ENCODE measurements at places on chromosomes 11 and 22.
A peak's percentile ranks its signal among the peaks of the same experiment; 100 is the strongest.

GRCh38 chr11:123303924-123304323 lies 108.9 kb upstream of the CLMP start:
- DNase-seq, result no peak

GRCh38 chr22:16955678-16956210 lies 52.3 kb downstream of the GAB4 start:
- DNase-seq, result peak; percentile 49

DNA sequence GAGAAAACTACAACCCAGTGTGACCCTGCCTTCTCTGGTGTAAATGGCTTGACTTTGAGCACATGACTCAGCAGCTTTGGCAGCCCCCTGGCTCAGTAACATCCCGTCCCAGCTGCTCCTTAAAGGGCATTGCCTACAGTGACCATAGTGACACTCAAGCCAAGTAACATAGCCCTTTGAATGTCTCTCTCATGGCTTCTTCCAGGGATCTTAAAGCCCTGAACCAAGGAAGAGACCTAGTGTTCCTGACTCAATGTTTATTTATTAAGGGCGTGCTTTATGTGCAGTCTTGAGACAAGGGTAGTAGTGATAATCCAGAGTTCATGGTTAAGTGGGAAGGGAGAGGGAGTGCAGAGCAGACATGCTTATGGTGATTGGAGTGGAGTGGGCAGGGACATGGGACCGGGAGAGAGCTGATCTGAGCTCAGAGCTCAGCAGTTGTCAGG lies 125.7 kb downstream of the PARVA start:
- DNase-seq, result no peak

- peak; percentile 32 for DNase-seq
Measured at GRCh38 chr11:110447897-110448745, 18.4 kb downstream of the FDX1 start.

- peak; percentile 1 for DNase-seq
Measured at GRCh38 chr22:48757985-48758561, 1069.6 kb downstream of the BRD1 start.

DNA sequence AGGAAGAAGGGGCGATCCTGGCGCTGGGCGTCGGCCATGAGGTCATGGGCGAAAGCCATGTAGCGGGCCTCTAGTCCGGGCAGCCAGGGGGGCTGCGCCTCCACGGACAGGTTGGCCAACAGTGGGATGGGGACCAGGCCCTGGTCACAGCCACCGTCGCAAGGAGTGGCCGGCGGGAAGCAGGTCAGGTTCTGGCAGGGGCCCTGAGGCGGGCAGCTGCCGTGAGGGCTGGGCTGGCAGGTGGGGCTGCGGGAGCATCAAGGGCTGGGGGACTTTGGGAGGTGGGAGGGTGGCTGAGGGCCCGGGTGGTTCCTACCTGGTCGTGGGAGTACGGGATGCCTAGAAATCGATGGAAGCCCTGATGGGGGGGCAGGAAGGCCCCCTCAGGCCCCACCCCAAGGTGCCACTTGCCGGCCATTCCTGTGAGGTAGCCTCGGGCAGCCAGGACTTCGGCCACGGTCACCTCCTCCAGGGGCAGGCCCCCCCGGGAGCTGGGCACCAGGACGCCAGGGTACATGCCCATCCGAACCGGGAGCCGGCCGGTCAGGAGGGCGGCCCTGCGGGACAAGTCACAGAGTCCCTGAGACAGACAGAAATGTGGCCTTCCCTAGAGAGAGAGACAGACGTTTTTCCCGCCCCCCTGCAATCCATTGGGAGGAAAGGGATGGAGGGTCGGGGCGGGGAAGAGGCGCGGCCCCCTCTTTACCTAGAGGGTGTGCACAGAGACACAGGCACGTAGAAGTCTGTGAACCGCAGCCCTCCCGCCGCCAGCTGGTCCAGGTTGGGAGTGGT lies 906 bp downstream of the ARSA start:
- no peak for DNase-seq

- no peak for DNase-seq
Measured at GRCh38 chr11:127205688-127206217, 205.2 kb upstream of the KIRREL3 start.

DNA sequence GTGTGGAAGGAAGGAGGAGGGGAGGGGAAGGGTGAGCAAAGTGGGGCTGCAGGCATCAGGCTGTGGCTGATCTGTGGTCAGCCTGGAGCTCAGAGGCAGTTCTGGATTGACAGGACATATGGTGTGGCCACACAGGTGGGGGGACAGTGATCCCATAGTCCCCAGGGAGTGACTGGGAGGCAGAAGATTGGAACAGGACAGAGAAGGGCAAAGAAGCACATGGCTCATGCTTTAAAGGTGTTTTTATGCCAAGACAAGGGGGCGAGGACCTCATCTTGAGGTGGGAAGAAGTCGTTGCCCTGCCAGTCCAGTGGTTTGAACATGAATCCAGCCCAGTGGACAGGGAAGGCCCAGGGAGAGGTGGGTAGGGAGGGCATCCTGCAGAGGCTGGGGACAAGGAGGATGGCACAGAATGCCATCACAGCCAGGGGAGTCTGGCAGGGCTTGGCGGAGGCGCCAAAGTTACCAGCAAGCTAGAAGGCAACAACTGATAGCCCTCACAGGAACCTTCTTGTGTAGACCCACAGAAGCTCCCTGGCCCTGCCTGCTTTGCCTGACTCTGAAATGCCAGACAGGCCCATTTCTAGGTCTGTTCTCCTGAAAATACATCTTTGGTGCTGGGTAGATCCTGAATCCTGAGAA lies 3.1 kb downstream of the BET1L start:
- DNase-seq, result no peak

DNA sequence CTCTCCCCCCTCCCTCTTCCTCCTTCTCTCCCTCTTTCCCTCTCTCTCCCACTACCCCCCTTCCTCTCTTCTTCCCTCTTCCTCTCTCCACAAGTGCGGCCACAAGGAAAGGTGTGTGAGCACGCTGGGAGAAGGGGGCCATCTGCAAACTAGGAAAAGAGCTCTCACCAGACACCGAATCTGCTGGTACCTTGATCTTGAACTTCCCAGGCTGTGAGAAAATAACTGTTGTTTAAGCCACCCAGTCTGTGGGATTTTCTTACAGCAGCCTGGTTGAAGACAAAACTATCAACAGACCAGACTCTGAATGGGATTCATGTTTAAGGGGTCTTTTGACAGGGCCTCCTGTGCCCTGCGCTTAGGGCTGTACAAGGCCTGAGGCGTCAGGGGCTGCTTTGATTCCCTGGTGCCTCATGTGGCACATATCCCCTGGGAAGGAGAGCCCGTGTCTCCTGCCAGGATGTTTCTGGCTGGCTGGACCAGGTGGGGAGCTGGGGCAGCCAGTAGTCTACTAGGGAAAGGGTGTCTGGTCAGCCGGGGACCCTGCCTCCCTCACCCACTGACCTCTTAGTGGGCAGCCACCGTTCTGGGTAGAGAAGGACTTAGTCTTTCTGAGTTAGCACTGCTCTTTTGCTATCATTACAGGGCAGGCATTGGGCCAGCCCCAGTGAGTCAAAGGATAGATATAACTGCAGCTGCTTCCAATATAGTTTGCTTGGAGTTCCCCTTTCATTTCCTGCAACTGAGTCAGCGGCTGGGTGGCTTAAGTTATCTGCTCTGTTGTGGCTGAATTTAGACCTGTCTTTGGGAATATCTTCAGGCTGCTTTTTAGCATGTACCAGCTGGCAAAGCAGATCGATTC lies 6.2 kb downstream of the PANX1 start:
- peak; percentile 89 for DNase-seq

GRCh38 chr22:32819120-32819519 lies 17.6 kb downstream of the TIMP3 start:
- no peak for DNase-seq

GRCh38 chr22:43390872-43391271 lies 20.9 kb upstream of the MPPED1 start:
- no peak for DNase-seq

DNA sequence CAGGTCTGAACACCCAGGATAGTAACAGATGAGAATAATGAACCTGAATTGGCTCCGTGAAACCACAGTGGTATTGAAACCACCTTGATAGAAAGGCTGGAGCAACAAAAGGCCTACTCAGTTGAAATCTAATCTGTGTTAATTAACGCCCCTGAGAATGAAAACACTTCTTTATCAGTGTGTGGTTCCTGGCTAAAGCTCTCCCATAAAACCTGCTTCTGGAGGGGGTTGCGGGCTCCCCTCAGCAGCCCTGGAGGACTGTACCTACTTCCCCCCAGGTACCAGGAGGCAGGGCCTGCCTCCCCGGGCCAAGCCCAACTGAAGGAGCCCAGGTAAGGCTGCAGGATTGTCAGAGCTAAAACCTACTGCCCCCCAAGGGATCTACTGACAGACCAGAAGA lies 54.6 kb downstream of the PLEKHA7 start:
- DNase-seq, result no peak

GRCh38 chr11:122584670-122585069 lies 70.9 kb upstream of the UBASH3B start:
- DNase-seq, result no peak

- no peak for DNase-seq
Measured at GRCh38 chr11:46072172-46072964, 48.9 kb downstream of the PHF21A start.

DNA sequence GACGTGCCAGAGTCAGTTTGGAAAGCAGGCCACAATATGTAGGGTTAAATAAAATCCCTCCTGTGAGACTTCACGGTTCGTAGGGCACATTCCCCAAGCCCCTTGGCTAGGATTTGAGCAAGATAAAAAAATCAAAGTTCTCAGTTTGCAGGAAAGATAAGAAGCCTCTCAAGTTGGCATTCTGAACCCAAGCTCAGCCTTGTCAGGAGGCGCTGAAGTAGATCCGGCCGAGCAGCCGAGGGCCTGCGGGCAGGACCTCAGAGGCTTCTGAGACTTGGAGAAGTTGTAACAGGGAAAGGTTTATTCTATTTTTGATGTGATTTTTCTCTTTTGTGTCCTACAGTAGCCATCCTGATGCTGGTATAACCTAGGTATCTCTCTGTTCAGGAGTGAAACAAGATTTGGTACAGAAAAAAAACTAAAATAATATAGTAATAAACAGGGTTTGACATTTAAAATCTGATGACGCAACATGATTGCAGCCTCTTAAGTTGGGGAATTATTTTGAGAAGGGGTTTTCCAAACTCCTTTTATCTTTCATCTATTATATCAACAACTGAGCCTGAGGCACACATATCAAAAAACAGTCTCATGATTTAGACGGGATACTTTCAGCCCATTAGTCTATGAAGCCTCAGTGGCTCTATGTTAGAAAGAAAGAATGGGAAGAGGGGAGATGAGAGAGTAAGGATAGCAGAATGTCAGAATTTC lies 10.1 kb downstream of the PATE2 start:
- no peak for DNase-seq

- DNase-seq, result no peak
Measured at GRCh38 chr11:125173556-125173955, 9.0 kb downstream of the PKNOX2 start.

DNA sequence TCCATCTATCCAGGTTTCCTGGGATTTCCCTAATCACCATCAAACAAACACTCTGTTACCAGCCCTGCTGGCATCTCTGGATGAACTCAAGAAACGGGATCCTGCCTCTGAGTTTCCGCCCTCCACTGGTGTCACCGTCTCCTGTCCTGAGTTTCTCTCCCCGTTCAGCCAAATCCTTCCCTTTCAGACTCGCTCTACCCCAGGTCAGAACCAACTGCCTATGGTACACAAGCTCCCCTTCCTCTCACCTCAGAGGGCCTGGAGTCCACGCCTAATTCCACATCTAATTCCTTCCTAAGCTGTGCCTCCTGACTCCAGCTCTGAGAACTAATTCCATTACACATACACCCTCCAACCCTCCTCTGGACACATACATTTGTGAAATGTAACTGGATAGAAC lies 96.1 kb downstream of the SHANK2 start:
- DNase-seq, result no peak

DNA sequence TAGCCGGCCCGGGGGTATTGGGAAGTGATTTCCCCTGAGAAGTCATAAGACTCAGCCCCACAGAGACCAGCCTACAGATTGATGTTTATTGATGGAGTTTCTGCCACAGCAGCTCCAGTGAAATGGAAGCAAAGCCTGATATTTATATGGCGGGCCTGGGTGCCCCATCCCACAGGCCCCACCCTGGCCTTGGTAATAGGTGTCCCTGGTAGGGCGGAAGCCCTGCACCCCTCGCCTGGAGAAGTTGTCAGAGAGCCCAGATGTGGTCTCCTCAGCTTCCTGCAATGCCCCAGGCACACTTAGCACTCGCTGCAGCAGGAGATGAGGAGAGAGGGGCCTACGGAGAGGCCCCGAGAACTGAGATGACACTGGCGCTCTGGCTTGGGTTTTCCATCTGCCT lies 107.4 kb downstream of the MORC2 start:
- DNase-seq, result no peak

DNA sequence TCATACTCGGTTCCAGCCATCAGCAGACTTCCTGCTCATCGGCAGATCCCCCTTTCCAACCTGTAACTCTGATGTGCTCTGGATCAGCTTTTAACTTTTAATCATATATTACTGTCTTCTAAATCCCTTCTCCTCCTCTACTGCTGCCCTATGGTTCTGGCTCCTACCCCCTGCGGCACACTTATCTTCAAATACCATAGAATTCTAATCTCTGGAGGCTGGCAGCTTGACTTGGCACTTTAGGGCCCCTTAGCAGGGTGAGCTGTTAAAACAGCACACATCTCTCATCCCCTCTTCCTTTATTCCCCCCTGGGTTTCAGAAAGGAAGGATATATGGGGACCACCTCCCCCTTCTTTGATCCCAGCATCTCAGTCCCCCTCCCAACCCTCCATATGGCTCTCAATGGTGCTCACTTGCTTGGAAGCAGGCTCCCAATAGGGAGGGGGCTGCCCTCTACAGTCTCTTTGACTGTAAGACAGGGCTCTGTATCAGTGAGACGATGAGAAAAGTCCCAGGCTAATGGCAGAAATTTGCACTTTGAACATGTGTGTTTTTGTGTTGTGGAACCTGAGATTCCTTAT lies 4.4 kb upstream of the CNTF start:
- DNase-seq, result no peak

GRCh38 chr11:31512117-31512516 lies 2.5 kb downstream of the ELP4 start:
- DNase-seq, result no peak

GRCh38 chr22:24482575-24482974 lies 12.6 kb upstream of the UPB1 start:
- DNase-seq, result peak; percentile 75

GRCh38 chr11:115550291-115551059 lies 46.3 kb upstream of the CADM1 start:
- peak; percentile 91 for DNase-seq

DNA sequence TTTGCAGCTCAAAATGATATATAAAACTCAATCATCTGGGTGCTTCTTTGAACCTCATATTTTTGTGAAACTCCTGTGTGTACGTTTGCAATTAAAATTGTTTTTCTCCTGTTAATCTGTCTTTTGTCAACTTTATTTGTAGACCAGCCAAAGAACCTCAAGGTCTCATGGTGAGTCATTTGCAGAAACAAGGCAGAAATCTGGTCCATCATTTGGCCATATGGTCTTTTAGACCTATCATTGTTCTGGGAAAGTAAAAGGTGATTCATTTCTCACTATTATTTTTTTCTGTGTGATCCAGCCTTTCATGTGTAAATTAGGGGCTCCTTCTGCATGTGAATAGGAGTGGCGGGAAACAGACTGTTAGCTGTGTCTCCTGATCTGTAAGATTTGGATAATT lies 399.1 kb upstream of the DDI1 start:
- no peak for DNase-seq

DNA sequence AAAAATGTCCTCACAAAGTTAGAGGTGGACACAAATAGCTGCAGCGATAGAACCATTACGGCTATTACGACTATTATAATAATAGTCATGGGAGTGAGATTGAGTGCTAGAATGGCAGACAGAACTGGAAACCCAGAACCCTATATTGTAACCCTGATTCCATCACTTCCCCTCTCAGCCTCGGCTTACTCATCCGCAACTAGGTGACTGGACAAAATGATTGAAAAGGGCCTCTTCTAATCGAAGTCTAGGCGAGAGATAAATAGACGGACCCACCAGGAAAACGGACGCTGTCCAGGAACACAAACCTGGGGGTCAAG lies 629 bp downstream of the PSMA1 start:
- DNase-seq, result no peak
